Occipital lobe (tissue), 3 donors: ENCODE measurements at places on chromosomes 2 and 18.

DNA sequence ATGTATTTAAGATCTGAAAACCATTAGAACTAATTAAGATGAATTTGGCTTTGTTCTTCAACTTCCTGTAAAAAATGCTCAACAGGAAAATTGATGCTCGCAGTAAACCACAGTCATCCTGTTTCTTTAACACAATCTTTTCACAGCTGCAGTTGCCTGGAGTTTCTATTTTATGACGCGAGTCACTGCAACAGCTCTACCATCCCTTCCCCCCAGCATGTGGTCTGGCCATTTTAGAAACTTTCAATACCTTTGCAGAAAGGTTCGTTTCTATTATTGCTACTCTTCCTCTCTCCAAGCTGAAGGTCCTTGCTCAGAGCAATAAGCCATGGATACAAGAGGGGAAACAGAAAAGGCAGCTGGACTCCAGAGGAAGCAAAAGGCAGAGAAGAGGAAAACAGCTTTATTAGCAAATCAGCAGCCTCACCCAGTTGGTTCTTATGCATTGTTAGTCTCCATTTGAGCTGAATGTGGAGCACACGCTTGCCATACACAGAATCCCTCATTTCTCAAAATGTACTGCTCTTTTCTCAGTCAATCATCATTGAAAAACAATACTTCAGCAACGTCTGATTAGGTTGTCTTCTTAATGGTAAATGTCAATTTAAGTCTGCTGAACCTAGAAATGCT lies 3.9 kb downstream of the WIPF1 start:
- no peak for DNase-seq

GRCh38 chr2:57897920-57898319 lies 148.7 kb upstream of the VRK2 start:
- no peak for DNase-seq

- DNase-seq, result no peak
Measured at GRCh38 chr2:63627866-63628265, 39.1 kb downstream of the MDH1 start.

DNA sequence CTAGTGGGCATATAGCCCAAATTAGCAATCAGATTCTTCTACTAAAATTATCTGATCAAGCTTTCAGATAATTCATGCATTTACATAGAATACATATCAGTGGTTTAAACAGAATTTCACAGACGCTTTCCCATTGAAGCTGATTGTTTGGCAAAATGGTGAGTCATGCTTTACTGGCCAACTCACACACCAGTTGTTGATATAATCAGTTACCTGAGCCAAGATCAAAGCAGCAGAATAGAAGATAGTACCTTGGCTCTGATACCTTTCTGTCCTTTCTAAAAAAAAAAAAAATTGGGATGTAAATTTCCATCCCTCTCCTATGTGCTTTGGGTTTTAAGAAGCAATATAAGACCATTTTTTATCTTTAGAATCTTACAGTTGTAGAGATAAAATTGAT lies 178.0 kb downstream of the MCFD2 start:
- no peak for DNase-seq

- DNase-seq, result no peak
Measured at GRCh38 chr2:30756971-30757370, 50.3 kb downstream of the CAPN13 start.

DNA sequence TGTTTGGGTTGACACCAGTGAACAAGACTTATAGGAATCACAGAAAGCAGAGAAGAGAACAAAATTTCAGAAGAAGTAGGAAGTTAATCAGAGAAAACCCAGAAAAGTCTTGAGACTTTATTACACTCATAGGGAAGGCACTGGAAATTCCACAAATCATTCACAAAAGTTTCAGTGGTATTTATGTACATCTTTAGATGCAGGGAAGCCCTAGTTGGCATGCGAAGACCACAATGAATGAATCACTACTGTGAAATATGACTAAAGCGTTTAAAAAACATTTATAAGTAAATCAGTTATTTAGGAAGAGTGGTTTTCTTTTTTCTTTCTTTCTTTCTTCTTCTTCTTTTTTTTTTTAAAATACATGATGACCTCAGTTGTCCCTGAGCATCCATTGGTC lies 105.1 kb downstream of the NUP35 start:
- DNase-seq, result no peak

- DNase-seq, result no peak
Measured at GRCh38 chr2:215274829-215275228, 37.0 kb upstream of the ATIC start.

DNA sequence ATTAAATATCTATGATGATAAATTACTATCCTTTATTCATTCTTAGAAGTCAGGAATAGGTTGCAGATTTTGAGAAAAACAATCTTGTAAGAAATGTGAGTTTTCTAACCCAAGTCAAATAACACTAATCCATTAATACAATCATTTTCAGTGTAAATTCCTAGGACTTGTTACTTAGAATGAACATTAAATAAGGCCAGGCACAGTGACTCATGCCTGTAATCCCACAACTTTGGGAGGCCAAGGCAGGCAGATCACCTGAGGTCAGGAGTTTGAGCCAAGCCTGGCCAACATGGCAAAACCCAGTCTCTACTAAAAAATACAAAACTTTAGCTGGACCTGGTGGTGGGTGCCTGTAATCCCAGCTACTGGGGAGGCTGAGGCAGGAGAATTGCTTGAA lies 45.8 kb upstream of the CDKL4 start:
- no peak for DNase-seq

DNA sequence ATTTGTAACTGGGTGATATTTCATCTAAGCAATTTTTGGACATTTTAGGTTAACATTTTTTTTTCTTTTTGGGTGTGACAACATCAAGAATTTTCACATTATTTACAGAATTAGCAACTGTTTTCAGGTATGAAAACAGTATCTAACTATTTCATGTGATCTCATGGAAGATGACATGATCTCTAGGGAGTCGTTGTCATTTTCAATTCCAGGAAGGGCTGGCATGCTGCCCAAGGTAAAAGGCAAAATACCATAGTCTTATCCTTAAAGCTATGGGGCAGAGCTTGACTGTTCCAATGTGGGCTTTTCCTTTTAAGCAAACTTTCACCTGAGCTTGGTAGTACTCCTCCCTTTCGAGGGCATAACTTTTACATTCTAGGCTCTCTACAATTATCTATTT lies 443.7 kb downstream of the DSEL start:
- DNase-seq, result no peak

GRCh38 chr2:223613017-223613950 lies 11.1 kb upstream of the SCG2 start:
- peak; percentile 82 for DNase-seq

GRCh38 chr2:9812945-9813311 lies 30.3 kb upstream of the TAF1B start:
- DNase-seq, result no peak

DNA sequence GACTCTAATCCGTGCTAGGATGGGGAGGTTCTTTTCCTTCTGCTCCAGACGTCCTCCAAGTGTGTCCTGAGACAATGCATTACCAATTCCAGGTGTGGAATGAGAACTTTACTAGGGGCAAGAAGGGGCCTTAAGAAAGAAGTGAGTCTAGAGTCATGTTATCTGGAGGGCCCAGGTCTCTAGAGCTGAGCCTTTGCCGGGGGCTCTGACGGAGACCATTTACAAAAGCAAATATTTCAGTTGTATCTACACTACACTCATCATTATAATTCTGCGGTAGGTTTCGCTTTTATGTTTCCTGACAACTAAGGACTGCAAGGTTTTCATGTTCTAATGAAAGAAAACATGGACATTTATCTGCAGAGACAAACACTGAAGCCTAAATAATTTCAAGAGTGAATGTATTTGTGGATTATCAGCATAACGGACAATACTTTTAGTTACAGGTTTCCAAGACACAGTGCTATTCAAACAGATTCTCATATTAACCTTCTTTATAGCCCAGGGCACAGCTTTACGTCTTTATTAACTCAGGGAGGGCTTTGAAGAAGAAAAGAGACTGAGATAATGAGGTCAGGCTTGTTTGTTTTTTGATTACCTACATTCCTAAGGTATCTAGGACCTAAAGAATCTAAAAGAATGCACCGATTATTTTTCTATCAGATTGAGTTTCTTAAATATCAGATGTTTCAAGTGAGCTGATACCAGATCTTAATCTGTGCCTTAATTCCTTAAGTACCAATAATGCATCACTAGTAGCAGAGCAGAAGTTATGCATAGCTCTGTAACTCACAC lies 15.0 kb upstream of the LAMA1 start:
- DNase-seq, result no peak

DNA sequence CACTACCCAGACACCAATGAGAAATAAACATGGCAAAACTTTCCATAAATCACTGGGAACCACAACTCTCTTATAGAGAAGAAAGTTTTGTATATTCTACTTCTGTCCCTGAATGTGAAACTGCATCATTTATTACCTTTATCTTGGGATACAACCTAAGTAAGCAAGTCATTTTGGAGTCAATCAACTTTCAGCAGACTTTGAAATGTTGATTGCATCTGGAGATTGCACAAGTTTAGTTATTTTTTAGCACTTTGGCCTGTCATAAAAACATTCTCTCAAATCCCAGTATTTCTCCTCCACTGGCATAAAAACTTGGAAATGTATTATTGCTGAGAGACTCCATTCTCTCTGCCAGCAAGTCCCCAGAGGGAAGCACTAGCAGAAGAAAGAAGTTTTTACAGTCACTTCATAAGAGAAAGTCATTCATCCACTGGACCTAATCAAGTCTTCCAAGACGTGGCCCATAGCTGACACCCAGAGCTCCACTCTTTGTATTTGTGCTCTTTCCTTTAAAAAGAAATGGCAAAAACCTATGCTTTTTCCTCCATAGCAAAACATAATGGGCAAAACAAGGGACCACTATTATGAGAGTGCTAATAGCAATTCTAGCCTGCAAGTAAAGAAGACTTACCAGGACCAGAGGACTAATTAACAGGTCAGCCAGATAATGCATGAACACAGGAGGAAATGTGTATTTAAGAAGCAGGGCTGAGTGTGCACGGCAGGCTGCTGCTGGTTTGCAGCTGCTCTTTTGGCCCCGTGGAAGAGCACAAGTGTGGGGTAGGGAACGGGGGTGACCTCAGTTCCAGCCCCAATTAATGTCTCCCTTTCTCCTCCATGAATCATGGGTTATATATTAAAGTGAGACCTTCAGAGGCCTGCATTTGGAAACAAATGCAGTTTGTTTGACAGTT lies 171.5 kb downstream of the INO80D start:
- no peak for DNase-seq

DNA sequence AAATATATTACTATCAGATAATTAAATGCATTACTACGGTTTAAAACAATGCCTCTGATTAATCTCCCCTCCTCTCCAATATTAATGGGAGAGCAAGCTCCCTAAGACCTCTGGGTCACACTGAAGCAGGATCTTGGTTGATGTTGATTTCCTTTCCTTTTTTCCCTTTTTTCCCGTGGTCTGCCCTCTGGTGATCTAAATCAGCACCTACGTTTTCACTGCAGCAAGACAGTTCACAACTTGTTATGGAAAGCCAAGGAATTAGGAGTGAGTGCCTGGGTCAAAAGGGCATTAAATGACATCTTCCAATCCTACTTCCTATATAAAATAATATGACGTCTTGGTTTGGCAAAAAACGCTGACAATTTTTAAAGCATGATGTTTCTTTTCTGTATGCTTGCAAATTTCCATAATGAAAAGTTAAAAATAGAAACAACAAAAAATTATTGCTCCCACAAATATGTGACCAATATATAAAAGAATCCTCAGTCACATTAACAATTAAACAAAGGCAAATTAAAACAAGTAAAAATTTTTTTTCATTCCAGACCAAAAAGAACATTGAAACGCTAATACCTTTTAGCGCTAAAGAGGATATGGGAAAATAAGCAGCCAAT lies 7.9 kb upstream of the CFAP36 start:
- DNase-seq, result no peak

DNA sequence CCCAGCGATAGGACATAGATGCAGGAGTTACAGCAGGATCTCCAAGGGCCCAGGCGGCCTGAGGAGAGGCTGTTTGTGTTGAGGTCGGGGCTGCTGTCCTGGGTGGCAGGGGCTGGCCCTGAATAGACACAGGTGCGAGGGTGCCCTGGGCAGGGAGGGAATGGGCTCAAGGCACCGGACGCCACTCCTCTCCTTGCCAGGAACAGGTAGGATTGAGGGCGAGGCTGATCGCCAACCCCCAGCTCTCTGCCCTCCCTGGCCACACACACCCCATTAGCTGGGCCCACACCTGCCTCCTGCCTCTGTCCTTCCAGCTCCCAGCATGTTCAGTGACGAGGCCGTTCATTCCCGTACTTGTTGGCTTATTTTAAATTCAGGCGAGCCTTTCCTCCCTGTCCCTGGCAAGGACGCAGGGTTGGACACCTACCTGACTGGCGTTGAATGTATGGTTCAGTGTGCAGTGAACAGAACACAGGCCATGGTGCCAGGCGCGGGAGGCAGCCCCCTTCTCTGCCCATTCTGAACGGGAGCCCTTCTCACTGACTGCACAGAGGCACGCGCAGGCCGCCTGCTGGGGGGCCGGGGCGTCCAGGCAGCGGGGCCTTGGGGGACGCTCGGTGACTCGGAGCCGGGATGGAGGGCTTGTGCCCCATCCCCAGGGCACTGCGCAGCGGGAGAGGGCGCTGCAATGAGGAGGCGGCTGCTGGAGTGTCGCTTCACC lies 41.3 kb upstream of the SNED1 start:
- no peak for DNase-seq

DNA sequence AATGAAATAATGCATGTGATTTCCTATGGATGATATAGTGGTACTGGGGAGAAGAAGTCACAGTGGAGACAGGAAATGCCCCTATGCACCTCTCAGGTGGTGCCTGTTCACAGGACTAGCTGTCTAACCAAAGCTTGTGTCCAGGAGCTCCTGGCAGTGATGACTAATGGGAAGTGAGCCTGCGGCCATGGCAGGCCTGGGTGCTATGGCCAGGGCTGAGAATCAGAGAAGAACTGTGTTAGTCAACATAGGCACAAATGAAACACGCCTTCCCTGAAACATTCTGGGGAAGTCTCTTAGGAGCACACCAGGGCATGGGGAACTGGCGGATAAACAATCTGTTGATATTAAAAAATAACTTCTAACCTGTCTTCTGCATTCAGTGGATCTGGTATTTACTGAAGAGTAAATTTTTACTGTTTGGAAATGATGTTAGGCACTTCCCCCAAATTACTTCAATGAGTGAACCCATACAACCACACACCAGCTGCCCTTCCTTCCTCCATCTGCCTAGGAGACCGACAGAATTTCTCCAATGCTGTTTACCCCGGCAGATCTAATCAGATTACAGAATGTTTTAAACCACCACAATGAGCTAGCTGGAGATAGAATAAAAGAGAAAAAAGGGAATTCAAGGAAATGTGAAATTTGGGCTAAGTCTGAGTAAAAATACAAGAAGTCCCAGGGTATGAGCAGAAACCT lies 67.4 kb downstream of the MEP1B start:
- DNase-seq, result no peak

DNA sequence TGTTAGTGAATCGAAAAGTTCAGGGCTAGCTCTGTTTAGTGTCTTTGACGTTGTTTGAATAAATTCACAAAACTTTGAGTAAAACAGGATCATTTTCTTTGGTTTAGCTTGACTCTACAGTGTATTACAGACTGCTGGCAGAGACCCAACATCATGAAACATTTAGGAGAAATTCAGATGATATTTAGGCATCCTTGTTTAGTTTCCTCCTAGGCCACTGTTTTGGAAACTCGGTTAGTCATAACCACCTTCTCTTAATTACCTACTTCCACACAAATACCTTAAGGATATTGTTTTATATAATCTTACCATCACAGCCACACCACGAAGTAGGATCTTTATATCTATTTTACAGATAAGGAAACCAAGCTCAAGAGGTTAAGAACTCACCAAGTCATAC lies 7.8 kb downstream of the LIMS1 start:
- DNase-seq, result no peak
